ENCODE measurements at places on chromosomes 7 and 10. TPM values are rescaled to one million over a fixed set of nuclear protein-coding genes. Genes with fewer than 3 reads are reported as not detected.

DNA sequence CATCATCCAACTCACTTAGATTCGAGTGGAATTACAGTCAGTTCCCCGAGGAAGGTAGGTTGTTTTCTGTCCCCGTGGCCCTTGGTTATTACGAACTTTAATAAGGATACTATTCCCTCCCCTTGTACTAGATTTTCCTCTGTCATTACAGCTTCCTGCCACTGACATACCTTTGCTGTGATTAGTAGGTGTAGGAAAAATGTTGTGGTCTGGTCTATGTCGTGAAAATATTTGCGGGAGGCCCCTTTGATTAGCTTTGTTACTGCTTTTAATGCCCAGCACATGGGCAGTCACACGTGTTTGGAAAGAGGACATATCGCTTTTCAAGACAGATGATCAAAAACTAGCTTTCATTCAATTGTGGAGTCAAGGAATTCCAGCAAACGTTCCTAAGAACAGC is 92.2 kb downstream of the GATA3 start:
- DNase-seq: no peak

DNA sequence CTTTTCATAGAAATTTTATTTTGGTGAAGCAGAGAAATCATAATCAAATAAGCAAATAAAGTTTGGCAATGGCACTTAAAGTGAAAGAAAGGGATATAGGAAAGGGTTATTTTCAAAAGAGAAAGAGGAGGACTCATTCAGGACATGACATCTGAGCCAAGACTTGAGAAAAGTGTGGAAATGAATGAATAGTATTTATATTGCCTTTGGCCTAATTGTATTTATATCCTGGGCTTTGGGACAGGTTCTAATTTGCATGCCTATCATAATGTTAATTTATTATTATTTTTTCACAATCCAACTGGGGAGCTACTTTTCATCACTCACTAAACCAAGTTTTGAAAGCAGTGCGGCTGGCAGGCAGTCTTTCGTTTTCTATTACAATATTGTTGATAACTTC is 376.8 kb downstream of the HGF start:
- no peak for DNase-seq

GRCh38 chr7:158729646-158730382 is 25.2 kb upstream of the NCAPG2 start:
- no peak for DNase-seq

GRCh38 chr7:37320140-37320847 is 128.4 kb downstream of the ELMO1 start:
- no peak for DNase-seq

DNA sequence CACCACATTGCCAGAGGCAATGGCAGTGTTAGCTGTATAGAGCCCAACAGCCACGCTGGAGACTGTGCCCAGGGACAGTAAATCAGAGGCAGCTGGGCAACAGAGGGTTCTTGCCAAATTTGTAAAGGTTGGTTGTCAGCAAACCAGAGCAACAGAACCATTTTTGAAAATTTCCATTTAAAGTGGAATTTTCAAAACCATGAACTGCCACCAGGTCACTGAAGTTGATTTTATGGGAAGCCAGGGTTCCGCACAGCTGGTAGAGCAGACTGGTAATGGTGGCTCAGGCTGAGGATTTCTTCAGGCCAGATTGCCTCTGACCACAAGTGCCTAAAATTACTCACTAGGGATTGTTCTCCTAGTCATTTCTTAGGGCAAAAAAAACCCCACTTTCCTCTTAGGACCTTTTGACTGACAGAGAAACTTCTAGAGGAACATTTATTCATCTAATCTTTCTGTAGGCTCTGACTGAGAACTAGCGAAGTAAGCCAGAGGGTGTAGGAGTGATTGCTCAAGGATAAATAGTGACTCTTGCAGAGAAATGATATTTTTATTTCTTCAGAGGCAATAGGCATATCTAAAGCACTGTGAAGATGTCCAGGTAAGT is 342.4 kb downstream of the BBS9 start:
- no peak for DNase-seq

DNA sequence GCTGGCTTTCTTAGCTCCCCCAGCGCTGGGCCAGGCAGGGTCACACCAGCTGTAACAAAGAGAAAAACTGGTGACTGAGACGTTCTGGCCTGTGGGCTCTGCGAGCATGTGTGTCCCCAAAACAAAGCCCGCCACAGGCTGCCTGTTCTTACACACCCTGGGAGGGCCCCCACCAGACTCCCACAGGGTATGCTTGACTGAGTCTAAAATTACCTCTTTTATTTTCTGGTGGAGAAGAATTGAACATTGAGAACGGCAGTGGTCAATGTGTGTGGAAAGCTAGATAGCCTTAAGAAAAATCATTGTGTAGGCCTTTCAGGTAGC is 808 bp downstream of the C10orf71 start:
- DNase-seq: peak; percentile 37

GRCh38 chr10:100327718-100328009 is 2.4 kb downstream of the PKD2L1 start:
- no peak for DNase-seq

GRCh38 chr7:25567430-25567829 is 339.1 kb upstream of the NPVF start:
- DNase-seq: no peak

EBF3 gene
- 0.07 TPM for total RNA-seq

KEL gene
- total RNA-seq: 0.71 TPM

GRCh38 chr7:75711656-75712514 is 26.9 kb downstream of the HIP1 start:
- DNase-seq: no peak

DNA sequence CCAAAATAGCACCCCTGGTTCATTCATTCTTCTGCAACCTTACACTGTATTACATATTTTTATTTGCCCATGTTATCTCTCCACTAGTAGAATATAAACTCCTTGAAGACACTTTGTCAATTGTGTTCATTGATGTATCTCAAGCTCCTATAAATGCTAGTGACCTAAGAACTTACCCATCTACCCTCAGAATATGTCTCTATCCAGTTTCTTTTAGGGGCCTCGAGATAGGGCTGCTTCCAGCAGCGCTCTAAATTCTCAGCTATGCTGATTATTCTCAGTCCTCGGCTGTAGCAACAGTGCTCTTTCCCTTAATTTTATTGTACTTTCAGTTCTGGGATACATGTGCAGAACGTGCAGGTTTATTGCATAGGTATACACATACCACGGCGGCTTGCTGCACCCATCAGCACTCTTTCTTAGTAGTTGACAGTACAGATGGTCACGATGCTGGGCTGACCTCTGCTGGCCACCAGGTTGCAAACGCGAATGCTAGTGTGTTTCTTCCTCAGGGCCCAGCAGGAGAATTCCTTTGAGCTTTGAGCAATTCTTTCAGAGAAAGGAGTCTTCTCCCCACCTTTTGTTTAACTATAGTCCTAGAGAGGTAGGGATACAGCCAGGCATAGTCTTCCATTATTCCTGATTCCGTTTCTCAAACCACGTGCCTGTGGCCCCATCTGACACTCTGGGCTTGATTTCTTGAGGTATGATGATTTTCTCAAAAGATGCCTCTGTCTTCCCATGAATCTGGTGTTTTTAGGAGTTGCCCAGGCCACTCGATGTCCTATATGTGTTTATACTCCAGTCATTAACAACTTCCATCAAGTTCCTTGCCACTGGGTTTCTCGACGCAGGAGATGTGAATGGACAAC is 49.1 kb upstream of the CDC14C start:
- no peak for DNase-seq

DNA sequence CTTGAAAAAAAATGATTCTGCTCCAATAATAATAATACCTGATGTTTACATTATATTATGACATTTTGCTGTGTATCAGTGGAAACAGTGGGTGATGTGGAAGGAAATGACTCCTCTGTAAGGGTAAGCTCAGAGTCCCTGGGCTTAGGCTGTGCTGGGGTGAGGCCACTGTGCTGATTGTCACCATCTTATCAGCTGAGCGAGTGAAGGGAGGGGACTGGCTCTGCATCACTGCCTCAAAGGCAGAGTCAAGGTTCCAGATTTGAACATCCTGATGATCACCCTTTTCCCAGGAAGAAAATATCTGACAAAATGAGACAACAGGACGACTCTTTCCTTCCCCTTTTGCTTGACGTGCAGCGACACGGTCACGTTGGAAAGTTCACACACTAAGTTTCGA is 24.0 kb upstream of the HABP2 start:
- DNase-seq: no peak

C10orf143 gene
- total RNA-seq: 9.1 TPM

- DNase-seq: no peak
Observed at GRCh38 chr10:64344211-64344610, 823.0 kb downstream of the REEP3 start.

DNA sequence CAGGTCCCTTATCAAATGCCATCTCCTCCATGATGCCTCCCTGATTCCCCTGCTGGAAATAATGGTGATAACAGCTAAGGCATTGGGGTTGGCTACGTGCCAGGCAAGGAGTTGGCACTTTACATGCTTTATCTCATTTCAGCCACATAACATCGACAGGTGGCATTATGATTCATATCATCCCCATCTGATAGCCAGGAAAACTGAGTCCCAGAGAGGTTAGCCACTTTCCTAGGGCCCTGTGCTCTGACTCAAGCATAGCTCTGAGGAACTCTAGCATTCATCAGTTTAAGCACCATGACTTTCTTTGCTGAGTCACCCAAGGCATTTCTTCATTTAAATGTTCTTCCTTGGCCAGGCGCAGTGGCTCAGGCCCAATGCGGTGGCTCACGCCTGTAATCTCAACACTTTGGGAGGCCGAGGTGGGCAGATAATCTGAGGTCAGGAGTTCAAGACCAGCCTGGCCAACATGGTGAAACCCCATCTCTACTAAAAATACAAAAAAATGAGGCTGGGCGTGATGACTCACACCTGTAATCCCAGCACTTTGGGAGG is 6.6 kb downstream of the LEP start:
- DNase-seq: no peak

DNA sequence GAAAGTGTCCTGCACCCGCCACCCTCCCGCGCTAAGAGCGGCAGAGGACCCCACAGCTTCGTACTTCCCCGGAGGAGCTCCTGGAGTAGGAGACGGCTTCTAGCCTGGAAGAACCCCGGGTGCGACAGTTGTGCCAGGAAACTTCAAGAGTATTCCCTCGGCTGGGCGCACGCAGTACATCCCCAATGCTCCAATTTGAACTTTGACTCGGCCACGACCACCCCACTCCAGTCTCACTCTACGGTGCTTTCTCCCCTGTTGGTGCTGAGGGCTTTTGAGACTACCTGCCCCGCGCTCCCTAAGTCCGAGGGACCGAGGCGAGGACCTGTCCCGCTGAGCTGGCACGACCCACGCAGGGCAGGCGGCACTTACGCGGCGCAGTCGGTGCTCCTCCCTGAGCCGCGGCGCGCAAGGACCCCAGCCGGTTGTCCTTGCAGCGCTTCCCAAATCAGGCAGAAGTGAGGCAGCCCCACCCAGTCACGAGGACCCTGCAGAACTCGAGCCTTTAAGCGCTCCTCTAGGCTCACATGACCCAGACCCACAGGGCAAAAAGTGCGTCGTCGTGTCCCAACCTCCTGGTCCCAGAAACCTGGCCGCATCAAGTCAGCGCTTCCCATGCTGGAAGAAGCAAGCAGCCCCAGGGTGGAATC is at the start of gene CPVL:
Gene CPVL (minus strand): TSS at position 481 of the 650 bp plus-strand sequence. CDS start 25,476 bp downstream, outside the sequence.
- DNase-seq: no peak

- no peak for DNase-seq
Observed at GRCh38 chr10:43623351-43623750, 17.1 kb downstream of the ZNF485 start.

- DNase-seq: no peak
Observed at GRCh38 chr10:101054351-101054750, 7.4 kb upstream of the KAZALD1 start.

PLAC9 gene
- total RNA-seq: not detected

PHYHIPL gene
- total RNA-seq: not detected

CACNA2D1 gene
- not detected for total RNA-seq

MMRN2 gene
- total RNA-seq: not detected

- DNase-seq: no peak
Observed at GRCh38 chr7:107208024-107208521, 39.3 kb downstream of the HBP1 start.

DNA sequence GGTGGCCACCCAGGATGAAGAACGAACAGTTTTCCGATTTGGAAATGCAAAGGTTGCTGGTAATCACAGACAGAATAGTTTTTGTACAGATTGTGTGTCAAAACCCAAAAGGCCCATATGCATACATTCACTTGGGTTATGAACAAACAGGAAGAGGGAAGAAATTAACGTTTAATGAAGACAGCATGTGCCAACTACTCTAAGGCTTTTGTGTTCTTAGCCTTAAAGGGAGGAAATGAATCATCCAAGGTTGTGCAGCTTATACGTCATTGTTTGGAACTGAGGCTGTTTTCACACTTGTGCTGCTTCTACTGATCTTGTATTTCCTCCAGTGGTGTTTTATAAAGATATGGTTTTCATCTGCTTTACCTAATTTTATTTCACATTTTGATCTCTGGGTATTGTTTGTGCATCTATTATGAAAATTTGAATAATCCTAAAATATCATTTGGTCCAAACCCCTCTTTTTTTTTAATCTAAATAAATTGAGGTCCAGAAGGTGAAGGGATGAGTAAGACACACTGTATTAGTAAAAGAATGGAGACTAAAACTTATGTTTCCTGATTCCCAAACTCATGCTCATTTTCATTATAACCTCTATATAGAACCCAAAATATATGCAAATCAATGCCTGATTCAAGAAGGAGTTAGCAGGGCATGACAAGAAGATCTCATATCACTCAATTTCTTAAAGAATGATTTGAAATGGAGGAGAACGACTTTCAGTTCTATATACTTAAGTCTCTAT is 373.1 kb downstream of the THSD7A start:
- DNase-seq: no peak

DNA sequence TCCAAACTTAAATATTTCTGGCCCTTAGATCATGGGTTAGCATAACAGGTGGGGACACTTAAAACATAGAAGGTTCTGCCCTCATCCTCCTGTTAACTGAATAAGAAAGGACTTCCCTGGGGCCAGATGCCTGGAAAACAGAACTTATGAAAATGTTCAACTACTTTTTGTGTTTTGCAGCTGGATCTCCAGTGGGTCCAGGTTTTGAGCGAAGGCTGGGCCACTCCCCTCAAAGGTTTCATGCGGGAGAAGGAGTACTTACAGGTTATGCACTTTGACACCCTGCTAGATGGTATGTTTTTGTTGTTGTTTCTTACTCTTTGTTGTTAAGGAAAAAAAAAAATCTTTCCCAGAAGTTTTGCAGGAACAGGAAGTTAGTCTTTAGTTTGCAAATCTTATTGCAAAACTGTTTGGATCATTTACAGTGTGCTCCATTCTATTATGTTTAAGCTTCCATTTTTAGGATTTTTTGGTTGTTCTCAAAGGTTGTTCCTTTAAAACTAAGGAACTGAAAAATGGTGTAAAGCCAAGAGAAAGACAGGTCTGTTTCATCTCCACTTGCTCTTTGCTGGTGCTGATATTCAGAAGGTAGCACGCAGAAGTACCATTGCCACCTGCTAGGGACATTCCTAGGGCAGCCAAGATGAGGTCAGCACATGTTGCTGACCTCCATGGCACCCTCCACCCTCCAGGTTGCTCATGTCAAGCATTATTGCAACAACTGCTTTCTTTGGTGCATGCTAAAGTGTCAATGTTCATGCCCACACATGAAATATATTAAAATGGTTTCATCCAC is 56.1 kb downstream of the PAPSS2 start:
- DNase-seq: no peak

- DNase-seq: no peak
Observed at GRCh38 chr10:108904163-108904838, 1019.0 kb downstream of the XPNPEP1 start.
